ENCODE measurements at places on chromosomes 11 and 22.

GRCh38 chr11:9178716-9179115, 86.4 kb downstream of the DENND5A start:
- DNase-seq, result no peak

DNA sequence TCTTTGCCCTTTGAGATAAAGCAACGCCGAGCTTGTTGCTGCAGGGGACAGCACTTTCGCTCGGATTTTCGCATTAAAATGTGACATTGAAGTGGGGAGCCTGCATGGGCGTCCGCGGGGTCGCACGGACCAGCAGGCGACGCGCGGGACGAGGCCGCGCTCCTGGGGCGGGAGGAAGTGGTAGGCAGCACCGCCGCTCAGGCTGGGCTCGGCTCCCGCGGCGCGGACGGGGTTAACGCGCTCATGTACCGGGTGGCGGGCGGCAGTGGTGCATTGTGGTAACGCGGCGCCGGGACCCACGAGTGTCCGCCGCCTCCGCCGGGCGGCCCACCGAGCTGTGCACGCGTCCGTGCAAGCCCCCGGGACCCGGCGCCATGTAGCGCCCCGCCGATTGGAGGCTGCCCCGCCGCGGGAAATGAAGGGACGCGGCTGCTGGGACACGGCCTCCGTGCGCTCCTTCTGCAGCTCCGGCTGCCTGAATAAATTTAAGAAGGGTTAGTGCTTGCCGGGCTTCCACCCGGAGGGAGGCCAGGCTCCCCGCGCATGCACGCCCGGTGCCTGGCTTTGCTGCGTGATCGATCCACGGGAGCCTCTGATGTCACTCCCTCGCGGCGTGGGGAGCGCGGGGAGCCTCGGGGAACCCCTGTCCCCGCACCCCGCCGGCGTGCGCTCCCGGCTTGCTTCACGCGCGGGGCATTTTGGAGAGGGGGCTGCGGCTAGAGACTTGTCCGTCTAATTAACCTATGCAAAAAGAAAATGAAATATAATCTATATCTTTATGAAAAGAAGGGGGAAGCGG, 127.7 kb downstream of the OSBP2 start:
- DNase-seq, result no peak

DNA sequence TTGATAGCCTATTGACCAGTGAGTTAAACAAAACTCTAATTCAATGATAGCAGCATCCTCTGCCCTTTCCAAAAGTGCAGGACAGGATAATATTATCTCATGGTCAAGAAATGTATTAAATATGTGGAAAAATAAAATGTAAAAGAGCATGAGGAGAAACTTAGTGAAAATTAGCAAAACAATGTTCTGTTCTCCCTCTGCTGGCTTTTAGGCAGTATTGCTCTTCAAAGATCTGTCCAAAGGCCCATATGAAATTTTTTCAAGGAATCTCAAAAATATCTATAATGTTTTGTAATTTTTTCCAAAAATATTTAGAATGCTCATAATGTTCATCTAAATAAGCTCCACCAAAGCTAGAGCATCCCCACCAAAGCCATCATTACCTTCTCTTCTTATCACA, 8.3 kb upstream of the ARL14EP start:
- no peak for DNase-seq

- no peak for DNase-seq
Observed at GRCh38 chr11:10410844-10411200, 44.2 kb upstream of the AMPD3 start.

DNA sequence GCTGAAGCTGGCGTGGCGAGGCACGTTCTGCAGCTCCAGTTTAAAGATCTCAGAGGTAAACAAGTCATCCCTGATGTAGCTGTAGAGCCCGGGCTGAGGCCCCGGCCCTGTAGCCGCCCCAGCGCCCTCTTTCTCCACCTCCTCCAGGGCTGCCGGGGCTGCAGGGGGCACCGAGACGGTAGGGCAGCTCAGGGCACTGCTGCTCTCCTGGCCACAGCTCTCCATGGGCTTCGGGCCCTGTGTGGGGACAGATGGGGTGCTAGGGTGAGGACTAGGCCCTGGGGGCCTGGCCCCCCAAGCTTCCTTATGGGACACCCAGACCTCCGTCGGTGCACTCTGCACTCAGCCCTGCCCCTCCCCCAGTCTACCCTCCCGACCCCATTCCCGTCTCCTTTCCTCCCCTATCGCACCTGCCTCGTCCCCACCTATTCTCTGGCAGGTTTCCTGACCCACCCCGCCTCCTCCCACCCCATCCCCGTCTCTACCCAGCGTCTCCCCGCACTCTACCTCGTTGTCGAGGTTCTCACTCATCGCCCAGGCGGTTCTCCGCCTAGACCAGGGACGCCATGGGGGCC, 559 bp downstream of the RANBP1 start:
- no peak for DNase-seq

DNA sequence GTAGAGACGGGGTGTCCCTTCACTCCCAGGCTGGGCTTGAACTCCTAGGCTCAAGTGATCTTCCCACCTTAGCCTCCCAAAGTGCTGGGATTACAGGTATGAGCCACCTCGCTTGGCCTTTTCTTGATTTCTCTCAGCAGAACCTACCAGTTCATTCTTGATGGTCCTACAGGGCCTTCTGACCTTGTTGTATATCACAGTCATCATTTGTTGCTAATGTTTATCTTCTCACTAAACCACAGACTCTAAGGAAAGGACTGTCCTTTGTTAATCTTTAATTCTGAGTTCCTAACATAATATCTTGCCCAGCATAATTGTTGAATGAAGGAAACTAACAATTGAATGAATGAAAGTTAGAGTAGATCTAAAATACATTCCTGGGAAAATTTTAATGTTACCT, 22.0 kb upstream of the ZC3H12C start:
- DNase-seq, result no peak

GRCh38 chr11:80529726-80530125, 1088.9 kb upstream of the TENM4 start:
- no peak for DNase-seq

- DNase-seq, result no peak
Observed at GRCh38 chr22:23826510-23827350, 12.1 kb downstream of the DERL3 start.

GRCh38 chr11:112016765-112017376, 8.3 kb upstream of the DLAT start:
- DNase-seq, result no peak

- DNase-seq, result no peak
Observed at GRCh38 chr22:43272301-43272700, 70.9 kb downstream of the SCUBE1 start.

DNA sequence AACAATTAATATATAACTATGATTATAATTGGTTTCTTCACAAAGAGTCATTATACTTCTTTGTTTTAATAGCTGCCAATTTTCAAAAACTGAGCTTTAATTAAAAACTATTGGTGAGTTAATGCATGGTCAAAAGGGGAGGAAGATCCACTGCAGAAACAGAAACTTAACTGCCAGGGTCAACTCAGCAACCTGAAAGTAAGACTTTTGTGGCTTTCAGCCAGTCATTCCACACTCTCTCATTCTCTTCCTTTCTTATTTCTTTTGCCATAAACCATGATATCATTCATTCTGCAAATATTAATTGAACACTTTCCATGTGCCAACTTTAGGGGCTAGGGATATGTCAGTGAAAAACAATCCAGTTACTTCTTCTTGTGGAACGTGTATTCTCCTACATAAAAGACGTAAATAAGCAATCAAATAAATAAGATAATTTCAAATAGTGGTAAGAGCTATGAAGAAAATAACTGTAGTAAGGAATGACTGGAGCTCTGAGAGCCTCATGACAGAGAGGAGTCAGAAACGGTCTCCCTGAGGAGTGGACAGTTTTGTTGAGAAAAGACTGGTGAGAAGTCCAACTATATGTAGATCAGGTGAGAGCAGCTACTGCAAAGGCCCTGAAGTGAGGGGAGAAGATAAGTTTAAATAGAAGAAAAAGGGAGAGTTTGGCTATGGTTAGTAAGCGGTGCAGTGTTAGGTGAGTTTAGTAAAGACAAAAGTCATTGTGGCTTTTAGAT, 130.5 kb downstream of the GRIA4 start:
- DNase-seq, result no peak

DNA sequence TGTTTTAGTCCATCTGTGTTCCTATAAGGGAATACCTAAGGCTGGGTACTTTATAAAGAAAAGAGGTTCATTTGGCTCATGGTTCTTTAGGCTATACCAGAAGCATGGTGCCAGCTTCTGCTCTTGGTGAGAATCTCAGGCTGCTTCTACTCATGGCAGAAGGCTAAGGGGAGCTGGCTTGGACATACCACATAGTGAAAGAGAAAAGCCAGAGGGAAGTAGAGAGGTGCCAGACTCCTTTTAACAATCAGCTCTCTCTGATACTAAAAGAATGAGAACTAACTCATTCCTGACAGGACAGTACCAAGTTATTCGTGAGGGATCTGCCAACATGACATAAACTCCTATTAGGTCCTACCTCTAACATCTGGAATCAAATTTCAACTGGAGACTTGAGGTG, 1250.2 kb upstream of the CNTN5 start:
- DNase-seq, result no peak

DNA sequence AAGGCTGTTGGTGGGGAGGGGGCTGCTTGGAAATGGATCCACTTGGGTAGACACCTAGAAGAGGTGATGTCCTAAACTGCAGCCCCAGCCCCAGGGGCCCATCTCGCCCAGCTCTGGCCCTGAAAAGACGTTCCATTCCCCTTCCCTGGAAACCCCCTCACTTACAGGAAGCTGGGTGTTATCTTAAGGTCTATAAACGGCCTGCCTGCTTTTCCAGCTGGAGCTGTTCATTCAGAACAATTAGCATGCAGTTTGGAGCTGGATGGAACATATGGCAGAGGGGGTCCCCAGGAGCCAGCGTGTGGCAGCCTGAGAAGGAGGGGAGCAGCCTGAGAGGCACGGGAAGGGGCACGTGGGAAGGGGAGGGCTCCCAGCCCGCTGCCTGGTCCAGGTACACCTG, 139.6 kb downstream of the PKNOX2 start:
- no peak for DNase-seq

DNA sequence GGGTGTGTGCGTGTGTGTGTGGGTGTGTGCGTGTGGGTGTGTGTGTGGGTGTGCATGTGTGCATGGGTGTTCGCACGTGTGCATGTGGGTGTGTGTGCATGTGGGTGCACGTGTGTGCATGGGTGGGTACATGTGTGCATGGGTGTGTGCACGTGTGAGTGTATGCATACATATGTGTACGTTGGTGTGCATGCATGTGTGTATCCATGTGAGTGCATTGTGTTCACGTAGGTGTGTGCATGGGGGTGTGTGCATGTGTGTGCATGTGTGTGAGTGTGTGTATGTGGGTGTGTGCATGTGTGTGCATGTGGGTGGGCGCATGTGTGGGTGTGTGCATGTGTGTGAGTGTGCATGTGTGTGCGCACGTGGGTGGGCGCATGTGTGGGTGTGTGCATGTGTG, 19.9 kb upstream of the APOBEC3A start:
- no peak for DNase-seq

- DNase-seq, result peak; percentile 63
Observed at GRCh38 chr11:85810871-85811611, at the start of gene SYTL2. SYTL2 (minus strand) TSS chr11:85811141; CDS start chr11:85757725, 53,416 bp downstream.

DNA sequence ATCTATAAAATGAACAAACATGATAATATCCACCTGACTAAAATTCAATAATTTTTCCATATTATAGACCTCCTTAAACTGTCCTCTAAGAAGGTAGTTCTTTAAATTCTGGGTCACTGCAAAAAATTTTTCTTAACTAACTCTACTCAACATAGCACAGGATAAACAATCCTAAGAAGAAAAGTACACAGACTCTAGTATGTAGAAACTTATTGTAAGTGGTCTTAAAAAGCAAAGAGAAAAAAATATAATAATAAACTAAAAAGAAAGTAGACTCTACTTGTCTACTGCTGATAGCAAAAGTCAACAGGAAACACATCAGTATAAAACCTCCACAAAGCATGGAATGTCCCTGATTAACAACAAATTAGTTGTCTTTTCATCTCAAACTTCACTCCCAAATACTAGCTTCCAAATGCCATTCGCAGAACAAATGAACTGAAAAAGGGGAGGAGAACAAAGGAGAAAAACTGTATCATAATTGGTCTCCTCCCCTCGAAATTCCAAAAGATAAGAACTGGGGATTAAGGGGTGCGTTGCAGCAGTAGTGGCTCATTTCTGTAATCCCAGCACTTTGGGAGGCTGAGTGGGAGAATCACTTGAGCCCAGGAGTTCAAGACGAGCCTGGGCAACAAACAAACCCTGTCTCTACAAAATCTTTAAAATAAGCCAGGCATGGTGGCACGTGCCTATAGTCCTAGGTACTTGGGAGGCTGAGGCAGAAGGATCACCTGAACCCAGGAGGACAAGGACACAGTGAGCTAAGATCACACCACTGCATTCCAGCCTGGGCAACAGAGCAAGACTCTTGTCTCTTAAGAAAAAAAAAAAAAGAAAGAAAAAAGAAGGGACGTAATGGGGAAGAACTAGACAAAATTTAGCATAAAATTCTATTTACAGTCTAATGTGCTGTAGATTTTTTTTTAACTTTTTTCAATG, 6.5 kb downstream of the FCHSD2 start:
- DNase-seq, result no peak

DNA sequence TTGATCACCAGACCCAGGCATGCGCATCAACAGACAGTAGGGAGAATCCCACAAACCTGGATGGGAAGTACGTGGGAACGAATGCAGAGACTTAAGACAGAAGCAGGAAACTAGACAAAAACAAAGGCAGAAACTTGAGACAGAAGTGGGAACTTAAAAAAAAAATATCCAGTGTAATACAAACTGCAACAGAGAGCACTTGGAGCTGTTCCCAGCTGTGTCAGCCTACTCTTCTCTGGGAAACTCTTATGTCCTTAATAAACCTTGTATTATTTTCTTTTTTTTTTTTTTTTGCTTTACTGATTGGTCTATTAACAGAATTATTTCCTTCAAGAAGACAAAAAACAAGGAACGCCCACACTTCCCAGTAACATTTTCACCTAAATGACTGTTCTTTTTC, 1818.1 kb upstream of the RAG2 start:
- no peak for DNase-seq

GRCh38 chr11:17591293-17591692, 44.2 kb downstream of the OTOG start:
- no peak for DNase-seq

GRCh38 chr11:109130910-109131309, 291.1 kb upstream of the C11orf87 start:
- DNase-seq, result no peak

GRCh38 chr11:128626913-128627665, 39.7 kb upstream of the ETS1 start:
- DNase-seq, result no peak

GRCh38 chr11:16587670-16588069, 150.8 kb upstream of the C11orf58 start:
- DNase-seq, result no peak

DNA sequence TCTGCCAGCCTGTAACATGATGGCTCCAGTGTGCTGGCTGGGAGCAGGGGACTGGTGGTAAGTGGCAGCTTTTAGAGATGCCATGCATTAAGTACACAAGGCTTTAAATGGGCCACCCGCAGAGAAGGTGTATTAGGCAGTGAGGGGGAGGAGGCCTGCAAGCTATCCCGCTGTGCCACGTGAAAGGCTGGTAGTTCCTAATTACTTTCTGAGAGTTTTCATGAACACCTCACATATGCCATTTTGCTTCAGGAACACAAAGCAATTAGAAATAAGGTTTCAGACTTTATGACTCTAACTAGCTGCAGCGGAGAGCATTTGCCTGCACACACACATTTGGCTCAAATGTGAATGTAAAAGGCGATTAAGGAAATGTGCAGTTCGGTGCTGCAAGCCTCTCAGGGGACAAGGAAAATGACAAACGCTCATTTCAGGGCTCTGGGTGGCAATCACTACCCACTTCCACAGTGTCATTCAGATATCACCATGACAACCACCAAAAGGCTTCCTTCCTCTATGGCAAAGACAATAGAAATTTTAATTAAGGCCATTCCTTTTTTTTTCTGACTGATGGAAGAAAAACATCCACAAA, 116.6 kb downstream of the PLEKHA7 start:
- no peak for DNase-seq

GRCh38 chr22:44898236-44898635, 111.6 kb downstream of the PHF21B start:
- DNase-seq, result no peak

Measured in activated T-cell treated with anti-CD3 and anti-CD28 coated beads for 4 hours (primary cell).